Hematopoietic multipotent progenitor cell treated with erythropoietin and hydrocortisone succinate and interleukin-3 and kit ligand, for 8 days (in vitro differentiated cells): ENCODE measurements at places on chromosomes 6 and 20.

- peak; percentile 76 for DNase-seq
Measured at GRCh38 chr6:106098383-106099234, 12.5 kb downstream of the PRDM1 start.

DNA sequence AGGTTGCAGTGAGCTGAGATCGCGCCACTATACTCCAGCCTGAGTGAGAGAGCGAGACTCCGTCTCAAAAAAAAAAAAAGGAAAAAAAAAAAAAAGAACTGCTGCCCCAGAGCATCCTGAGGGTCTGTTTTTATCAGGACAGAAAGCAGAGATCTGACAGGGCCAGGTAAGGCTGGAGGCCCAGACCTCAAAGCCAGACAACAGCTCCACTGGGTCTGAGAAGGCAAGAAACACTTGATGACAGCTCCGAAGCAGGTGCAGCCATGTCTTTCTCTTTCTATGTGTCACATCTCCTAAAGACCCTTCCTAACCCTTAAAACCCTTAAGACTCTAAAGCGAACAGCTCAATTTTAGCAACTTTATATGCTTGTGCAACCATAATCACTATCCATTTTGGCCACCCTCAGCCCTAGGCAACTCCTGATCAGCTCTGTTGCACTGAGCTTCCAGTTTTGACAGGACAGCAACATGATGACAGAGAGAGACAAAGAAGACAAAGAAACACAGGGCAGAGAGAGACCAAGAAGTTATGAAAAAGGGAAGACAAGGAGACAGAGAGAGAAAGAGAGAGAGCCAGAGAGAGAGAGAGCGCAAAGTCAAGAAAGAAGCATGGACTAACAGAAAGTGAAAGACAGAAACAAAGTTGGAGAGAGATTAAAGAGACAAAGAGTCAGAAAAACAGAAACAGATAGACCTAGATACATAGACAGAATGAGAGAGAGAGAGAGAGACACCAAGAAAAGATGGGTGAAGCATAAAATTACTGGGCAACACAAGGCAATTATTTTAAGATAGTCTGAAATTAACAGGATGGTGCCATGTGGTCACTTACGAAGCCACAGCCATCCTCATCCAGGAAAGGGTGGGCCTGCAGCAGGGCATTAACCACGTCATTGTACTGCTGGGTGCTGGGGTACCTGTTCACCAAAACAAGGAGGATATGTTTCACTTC, 39.2 kb downstream of the SAMD3 start:
- no peak for DNase-seq

DNA sequence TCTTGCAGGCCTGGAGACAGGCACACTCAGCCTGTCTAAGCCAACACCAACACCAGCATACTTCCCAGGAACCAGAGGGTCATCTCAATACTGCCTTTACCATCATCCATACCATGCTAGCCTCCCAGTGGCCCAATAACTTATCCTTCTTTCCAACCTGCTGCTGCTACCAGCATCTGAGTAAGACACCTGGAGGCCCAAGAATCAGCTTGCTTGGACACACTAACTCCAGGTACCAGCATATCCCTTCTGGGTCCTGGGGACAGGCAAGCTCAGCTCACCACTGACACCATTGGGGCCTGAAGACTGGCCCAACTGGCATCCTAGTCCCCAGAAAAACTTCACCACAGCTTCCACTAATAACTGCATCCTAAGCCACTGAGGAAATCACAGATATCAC, 205.3 kb downstream of the CD109 start:
- DNase-seq, result no peak

DNA sequence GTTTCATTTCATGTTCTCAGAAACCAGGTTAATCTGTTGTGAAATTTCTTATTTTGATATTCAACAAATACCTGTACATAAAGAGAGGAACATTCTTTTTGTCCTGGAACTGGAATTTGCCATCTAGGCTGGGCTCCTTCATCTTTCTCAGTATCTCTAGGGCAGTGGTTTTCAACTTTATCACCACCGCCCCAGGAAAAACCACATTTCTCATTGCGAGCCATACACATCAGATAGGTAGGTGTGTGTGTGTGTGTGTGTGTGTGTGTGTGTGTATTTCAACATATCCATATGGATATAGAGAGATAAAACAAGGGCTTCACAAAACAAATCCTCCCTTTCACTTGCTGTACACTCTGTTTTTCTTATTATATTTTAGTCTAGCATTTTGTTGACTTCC, 24.1 kb downstream of the BFSP1 start:
- DNase-seq, result peak; percentile 92

DNA sequence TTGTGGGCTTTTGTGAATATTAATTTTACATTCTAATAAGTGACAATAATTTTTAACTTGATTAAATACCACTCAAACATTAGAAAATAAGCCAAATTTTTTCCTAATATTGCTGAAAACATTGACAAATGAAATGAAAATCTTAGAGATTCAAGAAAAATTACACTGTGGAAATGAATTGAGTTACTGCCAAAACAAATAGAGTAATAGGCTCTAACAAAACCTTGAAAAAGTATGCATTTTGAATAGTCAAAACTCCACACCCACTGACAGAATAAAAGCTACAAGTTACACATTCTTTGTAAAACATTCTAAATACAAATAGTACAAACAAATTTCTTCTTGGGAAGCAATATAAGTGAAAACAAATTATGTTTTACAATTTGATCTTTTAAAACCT, 5.9 kb downstream of the TBX18 start:
- no peak for DNase-seq

DNA sequence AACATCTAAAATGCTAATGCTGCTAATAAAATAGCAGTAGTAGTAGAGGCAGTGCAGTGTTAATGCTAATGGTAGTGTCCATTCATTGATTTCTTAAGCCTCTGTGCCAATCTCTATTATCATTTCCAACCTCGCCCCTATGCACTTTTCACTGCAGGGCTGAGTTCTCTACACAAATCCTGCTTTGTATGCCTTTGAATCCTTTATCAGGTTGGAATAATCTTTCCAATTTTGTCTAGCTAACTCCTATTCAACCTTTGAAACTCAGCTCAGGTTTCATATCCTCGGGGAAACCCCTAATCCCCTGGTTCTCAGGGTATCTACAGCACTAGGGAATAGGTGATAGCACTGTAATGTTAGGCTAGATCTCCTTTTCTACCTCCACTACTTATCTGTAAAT, 284.0 kb upstream of the RUNX2 start:
- no peak for DNase-seq

- no peak for DNase-seq
Measured at GRCh38 chr6:19417713-19418112, 419.5 kb upstream of the ID4 start.

GRCh38 chr6:40440053-40440452, 147.1 kb downstream of the LRFN2 start:
- DNase-seq, result peak; percentile 18

DNA sequence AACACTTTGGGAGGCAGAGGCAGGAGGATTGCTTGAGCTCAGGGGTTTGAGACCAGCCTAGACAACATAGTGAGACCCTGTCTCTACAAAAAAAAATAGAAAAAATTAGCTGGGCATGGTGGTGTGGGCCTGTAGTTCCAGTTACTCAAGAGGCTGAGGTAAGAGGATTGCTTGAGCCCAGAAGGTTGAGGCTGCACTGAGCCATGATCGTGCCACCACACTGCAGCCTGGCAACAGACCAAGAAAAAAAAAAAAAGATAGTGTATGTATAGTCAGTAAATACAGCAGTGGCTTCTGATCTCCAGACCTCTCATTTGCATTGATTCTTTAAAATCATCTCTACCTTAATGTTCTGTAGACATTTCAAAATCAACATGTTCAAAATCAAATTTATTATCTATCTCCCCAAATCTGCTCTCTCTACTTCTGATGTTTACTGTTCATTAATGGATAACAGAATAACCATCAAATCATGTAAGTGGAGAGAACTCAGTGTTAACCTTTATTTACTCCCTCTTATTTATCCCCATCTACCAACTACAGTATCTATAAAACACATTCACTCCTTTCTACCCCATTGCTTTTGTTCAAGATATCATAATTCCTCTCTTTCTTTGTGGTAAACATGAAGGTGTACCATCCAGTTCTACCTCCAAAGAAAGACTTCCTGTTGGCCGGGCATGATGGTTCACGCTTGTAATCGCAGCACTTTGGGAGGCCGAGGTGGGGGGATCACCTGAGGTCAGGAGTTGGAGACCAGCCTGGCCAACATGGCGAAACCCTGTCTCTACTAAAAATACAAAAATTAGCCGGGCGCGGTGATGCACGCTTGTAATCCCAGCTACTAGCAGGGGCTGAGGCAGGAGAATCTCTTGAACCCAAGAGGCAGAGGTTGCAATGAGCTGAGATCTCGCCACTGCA, 7.7 kb downstream of the PROCR start:
- peak; percentile 43 for DNase-seq

- DNase-seq, result no peak
Measured at GRCh38 chr6:110341067-110341466, 17.1 kb downstream of the METTL24 start.

GRCh38 chr20:49483696-49484123, 1.2 kb upstream of the KCNB1 start:
- no peak for DNase-seq

DNA sequence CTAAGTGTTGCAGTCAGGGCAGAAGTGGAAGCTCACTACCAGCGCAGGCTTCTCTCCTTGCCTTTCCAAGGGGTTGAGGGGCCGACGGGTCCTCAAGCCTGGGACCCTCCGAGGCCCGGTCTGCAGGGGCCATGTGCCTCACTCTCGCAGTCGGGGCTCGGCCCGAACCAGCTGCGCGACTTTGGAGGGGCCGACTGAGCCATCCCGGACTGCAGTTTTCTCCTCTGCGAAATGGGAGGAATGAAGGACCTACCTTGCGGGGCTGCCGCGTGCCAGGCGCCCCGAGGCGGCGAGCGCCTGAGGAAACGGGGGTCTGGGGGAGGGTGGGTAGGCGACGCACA, 5.6 kb downstream of the LZTS3 start:
- DNase-seq, result no peak

- peak; percentile 6 for DNase-seq
Measured at GRCh38 chr6:93040375-93040774, 379.0 kb downstream of the EPHA7 start.

GRCh38 chr6:136086686-136087085, 163.4 kb downstream of the MTFR2 start:
- DNase-seq, result no peak

DNA sequence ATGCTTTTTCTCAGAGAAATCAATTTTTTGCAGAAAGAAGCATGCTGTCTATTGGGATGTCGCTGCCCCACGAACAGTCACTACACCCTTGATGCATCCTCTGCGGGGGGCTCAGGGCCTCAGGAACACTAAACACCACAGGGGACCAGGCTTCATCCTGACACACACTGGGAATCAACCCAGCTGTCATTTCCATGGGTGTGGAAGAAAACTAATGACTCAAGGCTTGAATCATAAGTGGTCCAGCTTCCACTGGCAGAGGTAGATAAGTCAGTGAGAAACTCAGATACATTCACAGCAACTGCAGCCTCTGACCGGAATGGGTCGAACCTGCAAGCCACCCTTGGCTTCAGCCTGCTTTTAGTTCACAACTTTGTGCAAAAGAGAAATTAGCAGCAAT, 81.3 kb upstream of the SPTLC3 start:
- no peak for DNase-seq

DNA sequence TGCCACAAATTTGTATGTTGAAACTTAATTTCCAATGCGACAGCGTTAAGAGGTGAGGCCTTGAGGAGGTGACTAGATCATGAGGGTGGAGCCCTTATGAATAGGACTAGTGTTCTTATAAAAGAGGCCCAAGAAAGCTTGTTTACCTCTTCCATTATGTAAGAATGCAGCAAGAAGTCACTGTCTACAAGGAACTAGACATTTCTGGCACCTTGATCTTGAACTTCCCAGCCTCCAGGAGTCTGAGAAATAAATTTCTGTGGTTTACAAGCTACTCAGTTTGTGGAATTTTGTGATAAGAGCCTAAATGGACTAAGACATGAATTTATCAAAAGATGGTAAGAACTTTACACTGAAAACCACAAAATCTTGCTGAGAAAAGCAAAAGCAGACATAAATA, 173.6 kb upstream of the SGK1 start:
- no peak for DNase-seq

DNA sequence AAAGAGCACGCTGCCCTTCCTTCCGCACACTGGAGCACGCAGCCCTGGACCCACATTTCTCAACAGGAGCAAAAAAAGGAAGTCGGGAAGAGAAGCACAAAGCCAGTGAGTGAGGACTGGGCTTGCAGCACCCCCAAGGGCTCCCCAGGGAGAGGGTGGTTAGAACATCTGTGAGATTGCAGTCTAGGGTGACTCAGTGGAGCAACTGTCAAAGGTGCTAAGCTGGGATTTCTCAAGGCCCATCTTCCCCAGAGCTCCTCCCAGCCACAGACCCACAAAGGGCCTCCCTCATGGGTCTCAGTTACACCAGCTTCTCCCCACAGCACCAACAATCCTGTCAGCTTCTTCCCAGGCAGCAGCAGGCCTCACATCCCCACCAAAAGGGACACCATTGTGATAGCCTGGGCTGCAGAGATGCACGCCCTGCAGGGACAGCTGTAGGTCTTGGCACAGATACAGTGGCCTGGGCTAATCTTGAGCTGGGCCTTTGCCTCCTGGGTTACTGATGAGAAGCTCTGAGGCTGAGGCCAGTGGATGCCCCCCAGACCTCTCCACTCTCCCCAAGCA, 39.6 kb upstream of the CD93 start:
- peak; percentile 65 for DNase-seq

DNA sequence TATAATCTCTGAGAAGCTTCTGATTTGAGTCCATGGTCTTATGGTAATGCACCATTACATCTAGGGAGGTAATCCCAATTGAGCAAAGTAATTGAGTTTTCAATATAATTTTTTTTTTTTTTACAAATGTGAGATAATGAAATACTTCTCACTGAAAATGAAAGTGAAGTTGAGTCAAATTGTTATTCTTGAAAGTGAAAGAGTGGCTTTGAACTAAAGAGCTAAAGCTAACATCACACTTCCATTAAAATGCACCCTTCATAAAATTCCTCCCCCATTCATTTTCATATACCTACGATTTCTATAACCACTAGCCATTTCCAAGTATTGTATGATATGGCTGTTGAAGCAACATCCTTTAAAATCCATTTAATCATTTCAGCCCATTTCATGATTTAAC, 149.1 kb upstream of the IMPG1 start:
- no peak for DNase-seq

DNA sequence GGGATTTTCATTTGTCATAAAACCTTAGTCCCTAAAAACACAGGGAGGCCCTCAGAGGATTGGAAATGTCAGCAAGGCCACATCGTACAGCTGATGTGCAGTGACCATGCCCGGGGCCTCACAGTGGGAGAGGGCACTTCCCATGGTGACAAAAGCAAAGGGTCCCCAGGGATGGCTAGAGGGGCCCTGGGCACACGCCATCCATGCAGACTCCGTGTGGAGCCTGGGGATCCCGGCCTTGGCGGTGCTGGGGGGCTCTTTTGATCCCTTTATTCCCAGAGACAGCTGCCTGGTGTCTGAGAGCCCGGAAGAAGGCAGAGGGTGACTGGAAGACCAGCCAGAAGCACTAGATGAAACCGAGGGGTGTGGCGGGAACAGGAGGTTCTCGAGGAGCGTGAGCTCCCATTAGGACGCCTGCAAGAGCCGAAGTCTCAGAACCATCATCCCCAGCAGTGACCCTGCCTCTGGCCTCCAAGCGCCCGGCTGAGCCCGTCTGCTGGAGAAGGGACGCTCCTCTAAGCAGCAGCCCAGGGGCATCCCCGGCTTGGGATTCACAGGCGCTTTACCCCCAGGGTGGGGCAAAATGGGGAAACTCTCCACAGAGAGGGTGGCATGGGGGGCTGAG, 49.1 kb upstream of the FRMD1 start:
- no peak for DNase-seq
